ENCODE measurements at places on chromosomes 3 and 15.

- DNase-seq = no peak
Observed at GRCh38 chr15:52808996-52809395, 18.9 kb upstream of the ONECUT1 start.

DNA sequence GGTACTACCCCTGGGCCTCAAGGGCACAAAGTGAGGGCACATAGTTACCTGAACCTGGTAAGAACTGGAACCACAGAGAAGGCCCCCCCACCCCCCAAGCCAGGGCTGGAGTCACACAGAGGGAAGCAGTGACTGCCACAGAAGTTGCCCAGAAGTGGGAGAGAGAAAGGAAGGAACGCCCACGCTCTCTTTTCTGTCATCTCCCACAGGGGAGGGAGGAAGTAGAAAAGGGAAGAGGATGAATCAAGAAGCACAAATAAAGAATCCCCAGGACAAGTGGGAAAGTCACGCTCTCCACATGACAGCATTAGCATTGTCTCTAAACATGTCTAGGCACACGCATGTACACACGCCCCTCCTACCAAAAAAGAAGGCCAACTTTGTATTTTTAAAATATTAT is 114.7 kb upstream of the FRMD4B start:
- DNase-seq = no peak

GRCh38 chr3:177424521-177424920 is 227.2 kb upstream of the TBL1XR1 start:
- DNase-seq = no peak

DNA sequence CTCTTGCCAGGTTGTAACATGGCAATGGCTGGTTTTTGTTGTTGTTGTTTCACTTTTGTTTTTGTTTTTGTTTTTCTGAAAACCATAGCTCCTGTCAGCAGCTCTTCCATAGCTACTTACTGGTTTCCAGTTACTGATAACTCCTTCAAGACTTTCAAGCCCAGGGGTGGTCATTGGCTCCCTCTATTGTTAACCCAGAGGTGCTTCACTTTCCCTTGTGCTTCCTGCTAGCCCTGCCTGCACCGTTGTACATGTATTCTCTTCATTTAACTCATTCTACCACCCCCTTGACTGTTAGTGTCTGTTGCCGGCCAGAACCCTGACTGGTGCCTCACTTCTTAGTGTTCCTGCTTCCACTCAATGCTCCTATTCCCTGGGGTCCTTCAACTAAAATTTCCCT is 4.2 kb upstream of the TRAT1 start:
- peak; percentile 10 for DNase-seq

DNA sequence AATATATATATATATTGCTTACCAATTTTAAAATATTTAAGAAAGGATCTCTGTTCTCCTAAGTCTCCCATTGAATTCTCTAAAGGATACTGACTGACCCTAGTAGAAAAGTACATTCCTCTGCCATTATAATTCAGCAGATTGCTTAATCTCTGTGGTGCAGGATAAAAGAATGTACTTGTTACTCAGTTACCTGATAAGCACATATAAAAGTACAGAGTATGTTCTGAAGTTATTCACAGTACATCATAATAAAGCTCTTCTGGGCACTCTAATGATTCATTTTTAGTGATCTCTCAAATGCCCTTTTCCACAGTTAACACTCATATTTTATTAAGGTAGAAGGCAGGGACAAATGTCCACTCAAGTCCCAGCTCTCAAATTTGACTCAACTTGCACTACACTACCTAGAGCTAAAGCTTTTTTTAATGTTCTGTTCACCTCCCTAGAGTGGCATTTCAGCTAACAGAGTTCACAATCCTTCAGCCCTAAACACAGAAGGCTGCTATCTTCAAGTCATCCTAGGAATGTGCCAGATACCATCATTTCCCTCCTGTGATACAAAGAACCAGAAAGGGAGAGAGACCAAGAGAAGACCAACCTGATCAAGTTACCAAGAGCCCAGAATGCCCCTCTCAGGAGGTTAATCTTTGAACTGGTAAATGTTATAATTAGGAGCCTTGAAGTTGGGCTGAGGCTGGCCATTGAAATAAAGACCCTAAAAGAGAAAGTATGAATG is 53.3 kb downstream of the MEIS2 start:
- peak; percentile 83 for DNase-seq

DNA sequence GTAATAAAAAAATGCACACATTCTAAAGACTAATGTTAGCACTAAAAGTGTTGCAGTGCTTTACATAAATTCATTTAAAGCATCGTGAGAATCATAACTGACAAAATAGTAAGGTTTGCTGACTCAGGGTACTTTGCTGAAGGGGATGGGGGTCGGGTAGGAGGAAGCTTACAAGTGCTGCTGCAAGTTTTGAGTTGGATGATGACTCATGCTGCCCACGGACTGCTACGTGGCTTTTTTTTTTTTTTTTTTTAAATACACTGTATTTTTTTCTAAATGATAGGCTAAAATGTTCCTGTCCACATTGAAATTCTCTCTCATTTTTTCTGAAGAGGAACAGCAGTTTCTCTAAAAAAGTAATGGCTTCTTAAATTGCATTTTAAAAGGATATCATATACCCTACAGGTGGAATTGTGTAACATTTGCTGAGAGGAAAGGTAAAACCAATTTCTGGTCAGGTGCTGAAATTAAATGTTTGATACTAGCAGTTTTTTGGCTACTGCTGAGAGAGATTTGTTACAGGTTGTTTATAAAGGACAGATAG is 2.2 kb downstream of the MAPK6 start:
- peak; percentile 87 for DNase-seq
